ENCODE measurements at places on chromosomes 5 and 9.

- DNase-seq, result no peak
Measured at GRCh38 chr5:58245476-58245840, 214.4 kb downstream of the PLK2 start.

DNA sequence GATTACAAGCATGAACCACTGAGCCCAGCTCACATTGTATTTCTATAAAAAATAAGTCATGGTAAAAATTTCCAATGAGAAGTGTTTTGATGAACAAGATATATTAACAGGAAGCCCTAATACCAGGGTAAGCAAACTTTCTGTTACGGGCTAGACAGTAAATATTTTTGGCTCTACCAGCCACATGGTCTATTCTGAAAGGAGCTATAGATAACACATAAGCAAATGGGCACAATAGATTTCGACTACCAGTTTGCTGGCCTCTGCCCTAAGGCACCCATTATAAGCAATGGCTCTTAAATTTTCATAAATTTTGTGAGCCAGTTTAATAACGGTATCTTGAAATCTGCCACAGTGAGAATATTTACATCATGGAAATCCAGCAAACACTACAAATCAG, 8.1 kb downstream of the UBQLN1 start:
- DNase-seq, result no peak

DNA sequence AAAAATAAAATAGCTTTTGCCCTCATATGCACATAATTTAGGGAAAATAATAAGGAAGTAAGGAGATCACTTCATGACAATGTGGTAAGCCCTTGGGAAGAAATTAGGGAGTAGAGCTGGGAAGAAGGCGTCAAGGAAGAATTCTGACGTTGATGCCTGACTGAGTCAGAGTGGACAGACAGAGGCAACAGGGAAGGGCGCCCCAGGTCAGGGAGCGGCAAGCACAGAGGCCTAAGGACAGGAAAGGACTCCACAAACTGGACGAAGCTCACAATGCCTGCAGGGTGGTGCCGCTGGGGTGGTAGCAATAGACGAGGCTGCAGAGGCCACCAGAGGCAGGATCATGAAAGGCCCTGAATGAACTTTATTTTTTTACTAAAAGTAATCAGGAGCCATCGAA, 7.6 kb downstream of the DRD1 start:
- DNase-seq, result no peak

- no peak for DNase-seq
Measured at GRCh38 chr5:172319708-172320441, 36.3 kb upstream of the UBTD2 start.

DNA sequence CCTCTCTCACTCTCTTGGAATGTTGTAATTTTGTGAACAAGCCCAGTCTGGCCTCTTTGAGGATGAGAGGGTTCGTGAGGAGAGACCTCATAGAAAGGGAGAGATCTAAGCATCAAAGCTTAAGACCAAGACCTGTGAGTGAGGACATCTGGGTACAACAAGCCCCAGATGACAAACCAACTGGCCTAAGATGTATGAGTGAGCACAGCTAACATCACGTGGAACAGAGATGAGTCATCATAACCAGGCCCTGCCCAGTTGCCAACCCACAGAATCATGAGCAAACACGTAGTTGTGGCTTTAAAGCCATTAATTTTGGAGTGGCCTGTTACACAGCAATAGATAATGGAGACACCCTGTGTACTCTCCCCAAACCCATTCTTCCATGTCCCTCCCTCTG, 439.1 kb upstream of the KIF2A start:
- DNase-seq, result peak; percentile 86

- DNase-seq, result peak; percentile 93
Measured at GRCh38 chr9:113581865-113582697, 118.6 kb downstream of the RGS3 start.
